Effector CD4-positive, alpha-beta T cell (primary cell): ENCODE measurements at places on chromosomes 7 and 10.

DNA sequence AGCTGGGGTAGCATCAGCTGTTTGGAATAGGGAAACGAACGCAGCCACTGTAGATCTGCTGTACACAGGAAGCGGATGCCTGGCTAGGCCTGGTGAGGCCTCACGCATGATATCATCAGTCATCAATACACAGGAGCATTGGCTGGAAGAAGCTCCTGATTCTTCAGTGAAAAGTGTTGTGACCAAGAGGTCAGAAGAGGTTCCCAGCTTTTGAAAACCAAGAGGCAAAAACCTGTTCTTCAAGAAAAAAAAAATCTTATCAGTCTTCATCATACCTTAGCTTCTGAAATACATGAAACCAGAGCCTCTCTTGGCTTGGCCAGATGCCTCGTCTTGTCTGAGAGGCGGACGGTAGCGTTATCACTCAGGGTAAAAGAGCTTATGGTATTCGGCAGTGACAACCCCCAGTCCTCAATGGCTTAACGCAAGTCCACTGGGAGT is 139.3 kb upstream of the TCF7L2 start:
- no peak for DNase-seq

DNA sequence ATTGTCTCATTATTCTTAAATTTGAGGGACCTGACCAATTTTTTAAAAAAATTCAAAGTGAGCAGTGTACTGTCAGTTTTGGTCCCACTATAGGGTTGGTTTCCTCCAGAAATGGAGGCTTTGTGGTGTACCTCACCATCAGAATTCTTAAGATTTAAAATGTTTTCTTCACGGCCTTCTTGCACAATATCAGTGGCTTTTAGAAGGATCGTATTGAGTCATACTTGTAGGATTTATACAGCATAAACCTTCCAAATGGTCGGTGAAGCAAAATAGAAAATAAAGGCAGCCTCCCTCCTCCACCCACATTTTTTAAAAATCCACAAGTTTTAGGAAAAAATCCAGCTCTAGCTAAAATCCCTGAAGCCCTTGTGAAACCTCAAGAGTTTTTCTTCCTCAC is 126.4 kb downstream of the RNLS start:
- DNase-seq, result no peak

DNA sequence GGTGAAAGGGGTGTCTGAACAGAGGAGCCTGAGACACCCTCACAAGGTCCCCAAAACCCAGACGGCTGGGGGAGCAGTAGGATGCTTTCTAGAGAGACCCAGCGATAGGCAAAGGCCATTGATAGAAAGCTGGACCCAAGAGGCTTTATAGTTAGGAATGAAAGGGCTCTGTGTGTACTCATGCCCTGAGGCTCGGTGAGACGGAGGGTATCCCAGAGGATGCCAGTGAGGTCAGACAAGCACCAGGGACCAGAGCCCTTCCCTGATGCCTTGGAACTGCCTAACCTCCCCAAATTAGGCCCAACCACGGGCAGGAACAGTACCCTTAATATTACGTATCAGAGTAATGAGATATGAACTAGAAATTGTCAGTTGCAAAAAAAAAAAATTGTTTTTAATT is 48.6 kb upstream of the RTKN2 start:
- no peak for DNase-seq

DNA sequence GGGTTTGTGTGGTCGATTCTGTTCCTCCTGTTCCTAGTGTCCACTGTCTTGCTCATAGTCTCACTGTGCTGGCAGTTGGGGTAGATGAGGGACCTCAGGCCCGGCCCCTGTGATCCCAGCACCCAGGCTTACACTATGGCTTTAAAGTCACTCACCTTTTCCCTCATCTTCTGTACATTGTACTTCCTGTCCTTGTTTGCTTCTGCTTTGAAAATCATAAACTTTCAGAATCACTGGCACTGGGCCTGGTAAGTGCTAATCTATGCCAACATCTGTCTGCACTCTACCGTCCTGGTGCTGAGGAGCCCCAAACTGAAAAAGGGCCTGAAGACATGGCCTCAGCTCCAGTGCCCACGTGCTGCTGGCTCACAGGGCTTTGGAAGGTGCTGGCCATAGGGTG is 5.7 kb upstream of the TAS2R60 start:
- no peak for DNase-seq

DNA sequence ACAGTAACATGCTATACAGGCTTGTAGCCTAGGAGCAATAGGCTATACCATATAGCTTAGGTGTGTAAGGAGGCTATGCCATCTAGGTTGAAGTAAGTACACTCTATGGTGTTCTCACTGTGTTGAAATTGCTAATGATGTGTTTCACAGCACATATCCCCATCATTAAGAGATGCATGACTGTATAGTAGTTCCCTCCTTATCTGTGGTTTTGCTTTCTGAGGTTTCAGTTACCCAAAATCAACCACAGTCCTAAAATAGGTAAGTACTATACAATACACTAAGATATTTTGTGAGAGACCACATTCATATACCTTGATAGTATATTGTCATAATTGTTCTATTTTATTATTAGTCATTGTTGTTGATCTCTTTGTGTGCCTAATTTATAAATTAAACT is 12.7 kb downstream of the FZD1 start:
- DNase-seq, result no peak

GRCh38 chr7:29274146-29275017 is 79.8 kb downstream of the CHN2 start:
- DNase-seq, result no peak

GRCh38 chr10:95377950-95378349 is 87.1 kb upstream of the PDLIM1 start:
- DNase-seq, result no peak

- no peak for DNase-seq
Observed at GRCh38 chr7:137936509-137937201, 65.2 kb downstream of the CREB3L2 start.
